ENCODE measurements at places on chromosomes 4 and X.

- no peak for DNase-seq
These were observed 33.4 kb upstream of the RBM47 start for GRCh38 chr4:40662962-40663604.

DNA sequence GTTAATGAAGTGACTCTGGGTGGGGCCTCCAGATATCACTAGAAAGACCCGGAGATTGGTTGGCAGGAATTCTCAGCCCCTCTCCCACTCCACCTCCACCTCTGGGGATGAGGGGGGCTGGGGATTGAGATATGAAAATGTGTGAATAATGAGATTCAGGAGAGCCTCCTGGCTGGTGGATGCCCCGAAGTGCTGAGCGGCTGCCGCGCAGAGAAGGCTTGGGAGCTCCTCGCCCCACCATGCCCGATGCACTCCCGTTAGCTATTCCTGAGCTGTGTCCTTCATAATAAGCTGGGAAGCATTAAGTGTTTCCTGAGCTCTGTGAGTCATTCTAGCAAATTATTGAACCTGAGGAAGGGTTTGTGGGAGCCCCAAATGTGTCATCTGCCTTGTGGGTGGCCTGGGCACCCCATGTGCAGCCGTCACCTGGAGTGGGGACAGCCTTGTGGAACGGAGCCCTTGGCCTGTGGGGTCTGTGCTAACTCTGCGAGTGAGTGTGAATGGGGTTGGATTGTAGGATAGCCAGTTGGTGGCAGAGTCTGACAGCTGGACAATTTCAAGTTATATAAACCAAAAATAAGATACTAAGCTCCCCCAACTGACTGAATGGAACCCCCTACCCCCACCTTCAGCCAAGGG lies 4.4 kb upstream of the MAEA start:
- no peak for DNase-seq

DNA sequence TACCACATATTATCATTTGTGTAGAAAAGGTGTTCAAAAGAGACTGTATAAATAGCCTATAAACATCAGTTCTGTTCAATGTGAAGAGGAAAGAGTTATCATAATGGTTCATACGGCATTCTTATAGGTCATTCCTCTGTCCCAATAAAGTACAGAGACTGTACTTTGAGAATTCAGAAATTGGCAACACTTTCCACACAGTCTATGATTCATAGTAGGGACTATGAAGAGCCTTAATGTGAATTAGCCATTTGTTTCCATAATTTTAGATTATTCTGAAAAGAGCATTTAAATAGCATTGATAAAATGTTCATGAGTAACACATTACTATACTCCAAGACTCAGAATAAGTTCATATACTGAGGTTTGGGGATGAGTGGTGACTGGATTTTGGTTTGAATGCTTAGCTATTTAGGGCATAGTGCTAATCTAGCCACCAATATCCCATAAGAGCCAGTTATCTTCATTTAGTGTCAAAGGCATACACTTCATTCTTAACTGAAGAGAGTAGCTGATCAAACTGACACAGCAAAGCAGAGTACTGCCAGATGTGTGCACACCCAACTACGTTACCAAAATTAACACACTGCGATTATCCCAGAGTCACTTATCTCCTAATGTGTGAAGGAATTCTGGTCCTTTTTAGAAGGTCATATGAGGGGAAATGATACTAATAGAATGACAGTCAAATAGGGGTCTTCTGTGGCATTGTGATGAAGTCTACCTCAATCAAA lies 10.2 kb downstream of the ANK2 start:
- DNase-seq, result no peak

- DNase-seq, result no peak
These were observed 163.3 kb upstream of the SPOCK3 start for GRCh38 chr4:167397586-167397985.

DNA sequence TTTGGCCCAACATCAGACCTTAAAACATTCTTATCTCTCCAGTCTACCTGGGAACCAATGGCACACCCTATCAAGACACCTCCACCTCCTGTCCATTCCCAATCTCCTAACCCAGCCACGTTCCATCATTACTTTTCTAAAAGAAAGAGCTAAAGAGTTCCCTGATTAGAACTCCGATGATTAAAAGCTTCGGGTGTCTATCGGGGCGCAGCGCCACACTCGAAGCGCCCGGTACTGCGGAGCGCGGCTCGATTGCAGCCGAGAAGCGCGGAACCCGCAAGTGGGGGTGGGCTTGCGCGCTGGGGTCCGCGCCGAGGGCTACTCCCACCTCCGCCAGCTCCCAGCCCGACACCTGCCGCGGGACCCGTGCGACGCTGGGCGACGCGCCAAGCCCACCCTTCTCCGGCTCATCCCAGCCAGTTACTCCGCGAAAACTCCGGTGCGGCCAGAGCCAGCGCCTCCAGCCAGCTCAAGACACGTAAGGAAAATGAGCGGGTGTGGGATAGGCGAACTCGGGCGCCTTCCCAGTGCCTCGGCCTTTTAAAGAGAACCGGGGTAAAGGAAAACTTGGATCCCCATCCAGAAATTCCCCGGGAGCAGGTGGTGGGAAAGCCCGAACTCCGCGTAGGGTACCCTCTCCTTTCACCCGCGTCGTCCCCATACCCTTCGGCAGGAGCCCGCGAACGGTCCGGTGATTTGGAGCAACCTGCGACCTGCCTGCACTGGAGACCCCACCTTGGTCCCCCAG lies 593 bp downstream of the NPY1R start:
- no peak for DNase-seq

DNA sequence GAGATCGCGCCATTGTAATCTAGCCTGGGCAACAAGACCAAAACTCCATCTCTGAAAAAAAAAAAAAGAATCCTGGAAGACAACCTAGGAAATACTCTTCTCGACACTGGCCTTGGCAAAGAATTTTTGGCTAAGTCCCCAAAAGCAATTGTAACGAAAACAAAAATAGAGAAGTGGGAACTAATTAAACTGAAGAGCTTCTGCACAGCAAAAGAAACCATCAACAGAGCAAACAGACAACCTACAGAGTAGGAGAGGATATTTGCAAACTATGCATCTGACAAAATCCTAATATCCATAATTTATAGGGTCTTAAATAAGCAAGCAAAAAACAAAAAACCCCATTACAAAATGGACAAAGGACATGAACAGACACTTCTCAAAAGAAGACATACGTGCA lies 76.5 kb upstream of the DUSP21 start:
- no peak for DNase-seq

DNA sequence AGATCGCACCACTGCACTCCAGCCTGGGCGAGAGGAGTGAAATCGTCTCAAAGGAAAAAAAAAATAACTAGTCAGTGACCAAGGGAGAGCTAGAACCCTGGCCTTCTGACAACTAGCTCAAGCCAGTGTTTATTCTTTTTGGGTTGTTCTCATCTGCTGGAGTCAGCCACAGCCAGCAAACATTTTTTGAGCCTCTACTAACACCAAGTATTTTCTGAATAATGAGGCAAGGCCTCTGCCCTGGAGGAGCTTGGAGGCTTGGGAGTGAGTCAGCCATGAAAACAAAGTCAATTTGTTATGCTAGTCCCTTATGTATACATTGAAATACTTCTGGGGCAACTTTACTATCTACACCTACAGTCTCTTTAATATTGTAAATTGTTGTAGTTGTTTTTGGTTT lies 46.5 kb downstream of the TMA16 start:
- DNase-seq, result no peak

GRCh38 chr4:15003401-15003890 lies 1.2 kb downstream of the CPEB2 start:
- peak; percentile 44 for DNase-seq

DNA sequence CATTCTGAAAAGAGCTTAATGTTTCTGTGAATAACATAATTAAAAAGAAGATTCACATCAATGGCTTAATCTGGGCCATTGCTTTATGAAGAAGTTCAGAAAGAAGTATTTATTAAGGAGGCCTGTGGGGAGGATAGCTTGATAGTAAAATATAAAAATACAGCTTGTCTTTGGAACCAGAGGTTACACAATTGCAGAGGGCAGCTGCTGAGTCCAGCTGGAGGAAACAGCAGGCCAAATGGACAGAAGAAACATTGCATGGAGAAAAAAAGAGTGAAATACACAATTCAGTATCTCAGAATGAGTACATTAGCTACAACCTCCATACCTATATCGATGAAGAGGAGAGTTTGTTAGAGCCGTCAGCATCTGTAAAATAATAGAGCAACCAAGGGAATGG lies 148.0 kb upstream of the NPY2R start:
- no peak for DNase-seq

GRCh38 chrX:253451-254297 lies 27.5 kb upstream of the PLCXD1 start:
- DNase-seq, result no peak

DNA sequence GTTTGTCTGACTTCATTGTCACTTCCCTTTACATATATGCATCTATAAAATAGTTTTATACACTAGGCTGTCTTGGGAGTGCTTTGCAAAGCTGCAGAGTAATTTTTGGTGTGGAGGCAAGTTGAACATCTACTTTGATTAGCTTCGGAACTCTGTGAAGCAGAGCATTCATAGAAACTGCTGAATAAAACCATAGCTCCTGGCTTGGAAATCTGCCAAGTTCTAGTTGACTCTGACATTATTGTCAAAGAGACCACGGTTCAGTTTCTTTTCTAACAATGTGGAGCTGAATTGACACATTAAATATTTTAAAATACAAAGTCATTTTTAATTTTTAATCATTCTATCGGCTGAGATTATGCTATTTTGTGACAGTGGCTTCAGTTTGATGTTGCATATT lies 335.0 kb downstream of the BMPR1B start:
- DNase-seq, result no peak

DNA sequence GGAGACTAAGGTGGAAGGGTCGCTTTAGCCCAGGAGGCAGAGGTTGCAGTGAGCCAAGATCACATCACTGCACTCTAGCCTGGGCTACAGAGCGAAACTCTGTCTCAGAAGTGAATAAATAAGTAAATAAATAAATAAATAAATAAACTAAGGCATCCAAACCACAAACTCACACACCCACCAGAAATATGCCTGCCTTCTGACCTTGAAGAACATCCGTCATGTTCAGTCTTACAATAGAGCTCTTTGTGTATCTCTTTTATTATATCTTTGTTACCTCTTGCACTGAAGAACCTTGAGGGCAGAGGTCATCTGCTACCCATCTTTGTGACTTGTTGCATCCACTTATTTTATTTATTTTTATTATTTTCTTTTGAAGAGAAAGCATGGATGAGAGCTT lies 71.6 kb downstream of the PRRG1 start:
- DNase-seq, result no peak

DNA sequence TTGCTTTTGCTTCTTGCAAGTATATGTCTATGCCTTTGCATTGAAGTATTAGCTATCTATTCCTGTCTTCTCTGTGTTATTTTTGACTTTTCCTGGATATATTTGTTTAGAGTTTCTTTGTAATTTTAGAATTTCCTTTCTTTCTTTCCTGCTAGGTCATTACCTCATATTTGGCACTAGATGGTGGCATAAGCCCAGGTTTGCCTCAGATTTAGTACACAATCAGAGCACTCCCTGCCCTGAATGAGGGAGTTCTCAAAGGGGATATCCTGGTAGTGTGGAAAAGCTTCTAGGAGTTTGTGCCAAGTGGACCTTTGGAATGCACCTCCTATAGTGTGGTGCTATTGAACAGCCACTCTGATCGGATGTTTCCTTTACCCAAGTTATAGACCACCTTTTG lies 181.6 kb downstream of the UGT8 start:
- DNase-seq, result no peak

GRCh38 chr4:15198070-15198727 lies 195.9 kb downstream of the CPEB2 start:
- no peak for DNase-seq

DNA sequence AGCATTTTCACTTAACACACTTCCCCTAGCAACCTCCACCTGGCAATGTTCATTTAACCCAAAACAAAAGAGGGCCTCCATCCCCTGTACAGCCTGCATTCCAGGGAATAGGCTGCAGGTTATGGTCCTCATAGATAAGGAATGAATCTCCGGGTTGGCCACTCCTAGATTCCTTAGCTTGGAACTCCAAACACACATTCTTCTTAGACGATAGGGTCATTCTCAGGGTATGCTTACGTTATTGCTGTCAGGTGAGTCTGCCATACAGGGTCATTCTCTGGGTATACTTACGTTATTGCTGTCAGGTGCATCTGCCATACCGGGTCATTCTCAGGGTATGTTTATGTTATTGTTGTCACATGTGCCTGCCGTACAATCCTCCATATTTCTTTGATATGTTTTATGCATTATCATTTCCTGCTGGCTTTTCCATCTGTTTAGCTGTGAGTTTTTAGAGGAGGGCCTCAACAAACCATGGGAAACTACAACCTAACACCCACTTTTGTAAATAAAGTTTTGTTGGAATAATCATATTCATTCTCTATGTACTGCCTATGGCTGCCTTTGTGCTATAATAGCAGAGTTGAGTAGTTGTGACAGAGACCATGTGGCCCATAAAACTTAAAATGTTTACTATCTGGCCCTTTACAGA lies 8.2 kb upstream of the AFF1 start:
- DNase-seq, result no peak

DNA sequence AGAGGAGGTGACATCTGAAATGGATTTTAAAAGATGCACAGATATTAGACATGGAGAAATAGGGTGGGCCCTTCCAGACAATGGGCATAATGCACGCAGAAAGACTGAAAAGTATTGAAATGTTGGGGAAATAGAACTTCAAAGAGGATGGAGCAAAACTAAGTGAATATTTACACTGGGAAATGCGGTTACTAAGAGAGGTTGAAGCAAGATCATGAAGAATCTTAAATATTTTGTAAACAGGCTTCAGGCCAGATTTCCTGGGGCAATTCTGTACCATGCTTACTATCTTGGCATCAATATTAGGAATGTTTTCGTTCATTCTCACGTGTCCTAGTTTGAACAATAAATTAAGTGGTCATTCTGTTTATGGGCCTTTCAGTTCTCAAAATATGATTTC lies 216.3 kb downstream of the ADAMTS3 start:
- no peak for DNase-seq

DNA sequence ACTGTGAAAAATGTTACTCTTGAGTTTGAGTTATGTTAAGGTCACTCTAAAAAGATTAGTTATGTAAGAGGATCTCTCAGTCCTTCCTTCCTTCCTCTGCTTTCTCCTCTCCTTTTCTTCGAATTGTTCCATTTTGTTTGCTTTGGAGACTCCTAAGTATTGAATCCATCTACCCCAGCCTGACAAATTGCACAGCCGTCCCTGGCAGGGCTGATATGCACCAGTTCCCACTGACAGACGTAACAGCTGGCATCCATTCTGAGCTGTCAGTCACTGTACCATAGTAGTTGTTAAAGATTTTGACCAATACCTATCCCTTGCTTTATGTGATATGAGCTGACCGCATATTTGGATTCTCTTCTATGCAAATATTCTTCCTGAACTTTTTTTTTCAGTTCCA lies 210.7 kb upstream of the IGFBP7 start:
- no peak for DNase-seq

GRCh38 chr4:31408121-31408520 lies 688.0 kb downstream of the PCDH7 start:
- no peak for DNase-seq

GRCh38 chr4:141543706-141544105 lies 92.7 kb upstream of the IL15 start:
- no peak for DNase-seq

GRCh38 chr4:74733756-74734155 lies 60.6 kb downstream of the BTC start:
- no peak for DNase-seq

GRCh38 chrX:74980802-74981201 lies 55.5 kb upstream of the NEXMIF start:
- DNase-seq, result no peak

Data from stimulated activated CD8-positive, alpha-beta memory T cell treated with anti-CD3 and anti-CD28 coated beads, Interleukin-15, amount 100 ng/mL, for 24 hours (primary cell).